ENCODE measurements at places on chromosomes 4 and X.

DNA sequence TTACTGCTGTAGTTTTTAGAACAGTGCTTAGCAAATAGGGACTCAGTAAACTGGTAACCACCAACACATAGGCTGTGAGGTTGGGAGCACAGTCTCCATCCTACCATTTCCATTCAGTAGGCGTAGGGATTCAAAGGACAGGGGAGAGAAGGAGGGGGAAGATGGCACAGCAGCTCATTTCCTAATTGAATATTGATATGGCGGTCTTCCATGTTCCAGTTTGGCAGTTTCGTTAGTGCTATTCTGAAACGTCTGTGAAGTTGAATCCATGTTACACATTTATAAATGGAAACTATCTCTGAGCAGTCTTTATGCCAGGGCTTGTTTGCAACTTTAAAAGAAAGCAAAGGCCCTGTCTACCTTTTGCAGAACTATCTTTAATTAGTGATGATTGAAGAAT lies 105.5 kb downstream of the PARM1 start:
- DNase-seq = no peak

DNA sequence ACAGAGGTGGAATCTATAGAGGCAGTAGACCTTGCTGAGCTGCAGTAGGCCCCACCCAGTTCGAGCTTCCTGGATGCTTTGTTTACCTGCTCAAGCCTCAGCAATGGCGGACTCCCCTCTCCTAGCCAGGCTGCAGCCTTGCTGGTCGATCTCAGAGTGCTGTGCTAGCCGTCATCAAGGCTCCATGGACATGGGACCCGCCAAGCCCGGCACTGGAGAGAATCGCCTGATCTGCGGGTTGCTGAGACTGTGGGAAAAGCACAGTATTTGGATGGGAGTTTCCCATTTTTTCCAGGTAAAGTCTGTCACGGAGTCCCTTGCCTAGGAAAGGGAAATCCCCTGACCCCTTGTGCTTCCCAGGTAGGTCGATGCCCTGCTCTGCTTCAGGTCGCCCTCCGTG lies 124.8 kb upstream of the KLF8 start:
- DNase-seq = no peak

- DNase-seq = no peak
Measured at GRCh38 chr4:91147067-91147466, 1019.9 kb downstream of the CCSER1 start.

DNA sequence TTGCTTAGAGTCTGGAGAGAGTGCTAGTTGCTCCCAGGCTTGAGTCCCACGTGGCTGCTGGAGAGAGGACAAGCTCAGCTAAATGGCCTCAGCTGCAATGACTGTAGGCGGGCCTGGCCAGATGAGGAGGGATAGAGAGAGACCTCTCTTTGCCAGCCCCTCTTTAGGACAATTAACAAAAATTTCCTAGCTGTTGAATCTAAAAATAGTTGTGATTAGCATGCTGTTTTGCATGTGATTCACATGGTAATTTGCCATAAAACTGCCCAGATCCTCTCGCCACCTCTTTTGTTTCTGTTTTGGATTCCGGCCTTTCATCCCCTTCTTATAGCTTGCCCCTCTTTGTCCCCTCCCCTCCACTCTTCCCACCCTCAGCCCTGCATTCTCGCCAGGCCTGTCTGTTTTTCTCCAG lies 28.9 kb upstream of the PRPS1 start:
- DNase-seq = no peak

Measured in NAMALWA (cell line).